ENCODE measurements at places on chromosomes 1 and 21. TPM values are rescaled to one million over a fixed set of nuclear protein-coding genes. Genes with fewer than 3 reads are reported as not detected.

The LAMC2 gene
- total RNA-seq, result not detected

DNA sequence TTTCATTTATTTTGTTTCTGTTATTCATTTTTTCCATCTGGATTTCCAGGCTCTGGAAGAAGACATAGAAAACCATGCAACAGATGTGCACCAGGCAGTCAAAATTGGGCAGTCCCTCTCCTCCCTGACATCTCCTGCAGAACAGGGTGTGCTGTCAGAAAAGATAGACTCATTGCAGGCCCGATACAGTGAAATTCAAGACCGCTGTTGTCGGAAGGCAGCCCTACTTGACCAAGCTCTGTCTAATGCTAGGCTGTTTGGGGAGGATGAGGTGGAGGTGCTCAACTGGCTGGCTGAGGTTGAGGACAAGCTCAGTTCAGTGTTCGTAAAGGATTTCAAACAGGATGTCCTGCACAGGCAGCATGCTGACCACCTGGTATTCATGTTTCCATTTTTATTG, 63.5 kb upstream of the BMP8A start:
- DNase-seq, result no peak
- H3K27ac ChIP-seq, result no peak overlapping the region
- H3K4me3 ChIP-seq, result no peak overlapping the region
- H3K27me3 ChIP-seq, result no peaks in the 10 kb centered on the region
- peaks cover 91% of the 10 kb centered on the region for H3K36me3 ChIP-seq
- no peaks in the 10 kb centered on the region for H3K4me1 ChIP-seq

GRCh38 chr1:32327204-32327603, 8.8 kb downstream of the MARCKSL1 start:
- peaks cover 10% of the 10 kb centered on the region for H3K4me1 ChIP-seq
- DNase-seq, result no peak
- no peak overlapping the region for H3K4me3 ChIP-seq

DNA sequence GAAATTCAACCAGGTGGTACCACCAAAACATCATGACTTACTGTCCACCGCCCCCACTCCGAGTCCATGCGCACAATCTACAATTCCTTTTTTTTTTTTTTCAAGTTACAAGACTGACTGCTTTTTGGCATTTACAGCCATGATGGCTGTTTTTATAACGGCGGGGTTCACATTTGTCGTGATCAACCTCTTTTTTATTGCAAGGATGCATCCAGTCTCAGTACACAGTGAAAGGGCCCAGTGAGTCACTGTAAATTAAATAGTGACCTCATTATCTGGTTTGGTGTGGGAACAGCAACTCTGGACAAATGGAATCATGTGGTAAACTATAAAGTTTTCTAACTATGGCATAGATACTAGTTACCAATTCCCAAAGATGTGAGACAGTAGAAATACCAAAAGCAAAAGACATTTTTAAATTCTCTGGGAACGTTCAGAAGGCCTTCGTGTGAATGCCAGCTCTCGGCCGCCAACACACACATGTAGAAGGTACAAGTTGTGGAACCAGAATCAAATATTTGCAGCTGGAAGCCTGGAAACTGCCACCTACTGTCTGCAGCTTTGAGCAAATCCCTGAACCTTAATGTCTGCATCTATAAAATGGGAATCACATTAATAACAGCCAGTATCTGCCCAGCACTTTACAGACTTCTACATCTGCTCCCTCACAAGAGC, 4.9 kb downstream of the GLIS1 start:
- H3K4me1 ChIP-seq, result no peaks in the 10 kb centered on the region
- H3K4me3 ChIP-seq, result no peak overlapping the region
- no peaks in the 10 kb centered on the region for H3K36me3 ChIP-seq
- no peak overlapping the region for H3K27ac ChIP-seq
- DNase-seq, result no peak

The TRPM2 gene
- 2.0 TPM for total RNA-seq

The ARID4B gene
- total RNA-seq, result 86.3 TPM

The SYTL1 gene
- total RNA-seq, result 134 TPM

- H3K27me3 ChIP-seq, result no peaks in the 10 kb centered on the region
- H3K4me1 ChIP-seq, result peaks cover 28% of the 10 kb centered on the region
- no peak for DNase-seq
- no peaks in the 10 kb centered on the region for H3K36me3 ChIP-seq
- H3K27ac ChIP-seq, result peak overlapping the region; percentile 90
- peak overlapping the region; percentile 77 for H3K4me3 ChIP-seq
Measured at GRCh38 chr1:1272341-1273208, 1.1 kb downstream of the UBE2J2 start.

The ADCY10 gene
- 0.66 TPM for total RNA-seq

The CORT gene
- total RNA-seq, result 0.53 TPM

DNA sequence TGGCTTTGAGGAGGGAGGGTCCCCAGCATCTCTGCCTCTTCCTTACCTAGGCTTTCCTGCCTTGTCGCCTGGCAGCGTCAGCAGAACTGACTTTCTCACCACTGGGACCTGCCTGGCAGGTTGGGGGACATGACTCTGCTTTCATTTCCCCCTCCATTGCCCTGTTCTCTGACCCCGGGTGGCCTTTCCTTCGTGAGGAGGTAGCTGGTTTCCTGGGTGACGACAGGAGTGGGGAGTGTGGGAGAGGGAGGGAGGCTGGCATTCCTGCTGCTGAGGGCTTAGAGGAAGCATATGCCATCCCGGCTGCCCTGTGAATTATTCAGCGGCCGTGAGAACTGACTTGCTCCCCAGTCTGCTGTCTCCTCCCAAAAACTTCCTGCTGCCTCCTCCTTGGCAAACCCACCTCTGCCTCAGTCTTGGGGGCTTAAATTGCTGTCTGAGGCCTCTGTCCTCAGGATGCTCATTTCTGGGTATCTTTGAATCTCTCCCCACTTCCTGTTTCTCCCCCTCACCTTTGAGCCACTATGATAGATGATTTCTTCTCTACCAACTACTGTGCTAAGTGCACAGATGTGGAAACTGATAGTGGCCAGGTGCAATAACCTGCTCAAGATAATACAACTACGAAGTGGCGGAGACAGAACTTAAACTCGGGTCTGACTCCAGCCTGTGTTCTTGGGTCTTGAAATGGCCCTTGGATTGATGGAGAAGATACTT, 182.0 kb upstream of the CSF3R start:
- H3K27ac ChIP-seq, result no peak overlapping the region
- no peaks in the 10 kb centered on the region for H3K27me3 ChIP-seq
- DNase-seq, result no peak
- H3K4me1 ChIP-seq, result no peaks in the 10 kb centered on the region
- H3K36me3 ChIP-seq, result no peaks in the 10 kb centered on the region

DNA sequence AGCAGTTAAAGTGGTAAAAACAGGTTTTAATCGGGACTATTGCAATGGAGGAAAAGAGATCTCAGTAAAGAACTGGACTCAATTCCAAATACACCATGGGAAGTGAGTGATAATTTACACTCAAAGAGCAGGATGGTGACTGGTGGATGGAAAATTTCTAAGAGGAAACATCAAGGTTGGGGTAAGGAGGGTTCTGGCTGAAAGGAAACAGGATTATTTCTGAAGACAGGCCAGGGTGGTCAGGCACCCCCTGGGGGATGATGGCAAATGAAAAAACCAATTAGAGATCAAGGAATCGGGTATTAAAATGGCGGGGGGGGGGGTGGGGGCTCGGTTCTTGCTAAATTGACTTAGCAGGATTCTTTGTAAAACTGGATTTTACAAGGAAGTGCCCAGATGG, 12.3 kb upstream of the HSD11B1 start:
- no peak overlapping the region for H3K27ac ChIP-seq
- peaks cover 23% of the 10 kb centered on the region for H3K4me1 ChIP-seq
- no peaks in the 10 kb centered on the region for H3K27me3 ChIP-seq
- no peaks in the 10 kb centered on the region for H3K36me3 ChIP-seq

GRCh38 chr1:81186261-81186660, 614.5 kb upstream of the ADGRL2 start:
- H3K27me3 ChIP-seq, result no peaks in the 10 kb centered on the region
- H3K4me1 ChIP-seq, result no peaks in the 10 kb centered on the region
- H3K27ac ChIP-seq, result no peak overlapping the region
- no peak overlapping the region for H3K4me3 ChIP-seq
- H3K36me3 ChIP-seq, result no peaks in the 10 kb centered on the region
- no peak for DNase-seq

The PTPN22 gene
- 22.2 TPM for total RNA-seq

GRCh38 chr1:225445639-225446594, 18.1 kb upstream of the LBR start:
- DNase-seq, result no peak
- H3K4me1 ChIP-seq, result peaks cover 53% of the 10 kb centered on the region
- no peaks in the 10 kb centered on the region for H3K27me3 ChIP-seq
- H3K36me3 ChIP-seq, result no peaks in the 10 kb centered on the region
- H3K4me3 ChIP-seq, result peak overlapping the region; percentile 28
- H3K27ac ChIP-seq, result peak overlapping the region; percentile 60

- no peaks in the 10 kb centered on the region for H3K4me1 ChIP-seq
- no peaks in the 10 kb centered on the region for H3K27me3 ChIP-seq
- H3K4me3 ChIP-seq, result no peak overlapping the region
- DNase-seq, result no peak
- no peaks in the 10 kb centered on the region for H3K36me3 ChIP-seq
- H3K27ac ChIP-seq, result no peak overlapping the region
Measured at GRCh38 chr1:178784131-178784536, 59.1 kb downstream of the RALGPS2 start.

- no peak overlapping the region for H3K4me3 ChIP-seq
- no peaks in the 10 kb centered on the region for H3K36me3 ChIP-seq
- H3K27ac ChIP-seq, result no peak overlapping the region
- no peak for DNase-seq
Measured at GRCh38 chr1:157034137-157034800, 11.3 kb downstream of the ARHGEF11 start.

DNA sequence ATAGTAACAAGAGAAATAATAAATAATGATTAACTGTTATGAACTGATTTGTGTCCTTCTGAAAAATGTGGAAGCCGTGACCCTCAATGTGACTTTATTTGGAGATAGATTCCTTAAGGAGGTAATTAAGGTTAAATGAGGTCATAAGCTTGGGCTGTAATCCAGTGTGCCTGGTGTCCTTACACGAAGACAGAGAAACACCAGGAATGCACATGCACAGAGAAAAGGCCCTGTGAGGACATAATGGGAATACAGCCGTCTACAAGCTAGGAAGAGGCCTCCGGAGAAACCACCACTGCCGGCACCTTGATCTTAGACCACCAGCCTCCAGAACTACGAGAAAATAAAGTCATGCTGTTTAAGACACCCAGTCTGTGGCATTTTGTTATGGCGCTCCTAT, 215.9 kb downstream of the NEGR1 start:
- no peaks in the 10 kb centered on the region for H3K27me3 ChIP-seq
- H3K4me3 ChIP-seq, result no peak overlapping the region
- no peaks in the 10 kb centered on the region for H3K4me1 ChIP-seq
- no peak overlapping the region for H3K27ac ChIP-seq
- no peaks in the 10 kb centered on the region for H3K36me3 ChIP-seq
- no peak for DNase-seq

DNA sequence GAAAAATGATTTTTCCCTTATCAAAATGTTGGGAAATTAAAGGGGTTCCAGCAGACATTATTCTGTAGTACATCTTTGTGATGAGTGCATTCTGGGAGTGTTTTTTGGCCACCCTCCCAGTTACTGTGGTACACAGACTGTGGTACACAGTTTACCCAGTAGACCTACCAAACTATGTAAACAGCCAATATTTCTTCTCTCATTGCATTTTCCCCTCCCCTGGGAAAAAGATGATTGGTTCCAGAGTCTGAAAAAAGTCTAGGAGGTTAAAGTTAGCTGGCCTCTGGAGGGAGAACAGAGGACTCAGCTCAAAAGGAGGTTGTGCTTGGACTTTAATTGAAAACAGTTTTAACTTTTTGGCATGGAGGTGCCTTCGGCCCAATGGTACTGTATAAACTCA, 42.5 kb downstream of the PGM1 start:
- H3K36me3 ChIP-seq, result peaks cover 58% of the 10 kb centered on the region
- DNase-seq, result no peak
- H3K4me1 ChIP-seq, result no peaks in the 10 kb centered on the region
- no peaks in the 10 kb centered on the region for H3K27me3 ChIP-seq
- H3K4me3 ChIP-seq, result no peak overlapping the region

The SPATA21 gene
- not detected for total RNA-seq

DNA sequence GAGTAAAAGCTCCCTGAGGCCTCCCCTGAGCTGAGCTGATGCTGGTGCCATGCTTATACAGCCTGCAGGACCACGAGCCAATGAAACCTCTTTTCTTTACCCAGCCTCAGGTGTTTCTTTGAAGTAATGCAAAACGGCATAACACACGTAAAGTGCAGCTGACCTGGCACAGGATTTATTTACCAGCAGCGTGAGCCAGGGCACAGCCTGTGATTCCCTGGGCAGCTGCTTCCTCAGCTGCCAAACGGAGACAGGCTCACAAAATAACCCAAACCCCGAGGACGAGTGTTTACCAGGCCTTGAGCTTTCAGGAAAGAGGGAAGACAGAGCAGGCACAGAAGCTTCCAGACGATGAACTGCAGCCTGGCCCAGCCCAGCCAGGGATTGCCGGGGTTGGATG, 120.6 kb upstream of the ARHGEF16 start:
- H3K27ac ChIP-seq, result no peak overlapping the region
- H3K36me3 ChIP-seq, result no peaks in the 10 kb centered on the region
- no peaks in the 10 kb centered on the region for H3K4me1 ChIP-seq
- no peak overlapping the region for H3K4me3 ChIP-seq
- no peaks in the 10 kb centered on the region for H3K27me3 ChIP-seq
- no peak for DNase-seq

The PADI4 gene
- total RNA-seq, result 0.12 TPM

GRCh38 chr1:110207831-110208230, 2.3 kb upstream of the KCNC4 start:
- no peaks in the 10 kb centered on the region for H3K27me3 ChIP-seq
- H3K27ac ChIP-seq, result peak overlapping the region; percentile 5
- H3K4me3 ChIP-seq, result no peak overlapping the region

DNA sequence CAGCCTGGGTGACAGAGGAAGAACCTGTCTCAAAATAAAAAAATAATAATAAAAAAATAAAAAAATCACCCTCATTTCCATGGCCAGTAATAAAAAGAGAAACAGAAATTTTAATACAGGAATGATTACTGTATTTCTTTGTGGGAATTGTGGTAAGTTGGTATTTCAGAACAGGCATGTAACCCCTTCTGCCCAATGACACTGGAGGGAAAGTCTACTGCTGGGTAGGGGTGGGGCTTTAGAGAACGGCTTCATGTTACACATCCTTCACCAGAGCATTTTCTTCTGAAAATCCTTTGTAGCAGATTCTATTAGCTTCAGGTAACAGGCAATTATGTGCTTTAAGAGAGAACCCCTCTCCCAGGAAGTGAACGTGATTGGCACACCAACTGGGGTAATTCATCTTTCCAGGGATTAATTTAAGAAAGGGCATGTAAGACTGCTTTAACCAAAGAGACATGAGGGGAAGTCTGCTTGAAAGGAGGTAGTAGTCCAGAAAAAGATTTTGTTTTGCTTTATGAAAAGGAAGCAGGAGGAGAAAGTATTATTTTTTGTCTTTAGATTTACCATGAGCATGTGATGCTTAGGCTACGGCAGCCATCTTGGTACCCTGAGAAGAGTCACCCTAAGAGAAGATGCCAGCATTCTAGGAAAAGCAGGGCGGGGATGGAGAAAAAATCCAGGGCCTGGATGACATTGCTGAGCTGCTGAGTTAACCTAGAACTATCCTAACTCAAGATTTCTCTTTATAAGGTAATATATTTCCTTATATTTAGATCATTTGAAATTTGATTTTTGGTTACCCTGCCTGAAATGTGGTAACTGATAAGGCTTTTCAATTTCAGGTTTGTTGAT, 57.7 kb upstream of the DPT start:
- H3K4me3 ChIP-seq, result no peak overlapping the region
- no peaks in the 10 kb centered on the region for H3K4me1 ChIP-seq
- no peak for DNase-seq

The DYRK1A gene
- 94.1 TPM for total RNA-seq

Data from naive thymus-derived CD4-positive, alpha-beta T cell (primary cell).